Activated CD4-positive, CD25-positive, alpha-beta regulatory T cell treated with anti-CD3 and anti-CD28 coated beads, Interleukin-2, amount 50 U/mL, for 72 hours (primary cell): ENCODE measurements at places on chromosomes 7 and 10.

DNA sequence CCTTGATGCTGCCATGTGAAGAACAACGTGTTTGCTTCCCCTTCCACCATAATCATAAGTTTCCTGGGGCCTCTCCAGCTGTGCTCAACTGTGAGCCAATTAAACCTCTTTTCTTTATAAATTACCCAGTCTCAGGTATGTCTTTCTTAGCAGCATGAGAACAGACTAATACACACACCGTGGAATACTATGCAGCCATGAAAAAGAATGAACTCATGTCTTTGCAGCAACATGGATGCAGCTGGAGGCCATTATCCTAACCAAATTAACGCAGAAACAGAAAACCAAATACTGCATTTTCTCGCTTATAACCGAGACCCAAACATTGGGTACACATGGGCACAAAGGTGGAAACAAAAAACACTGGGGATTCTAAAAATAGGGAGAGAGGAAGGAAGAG is 286.7 kb upstream of the MINDY3 start:
- DNase-seq, result no peak

DNA sequence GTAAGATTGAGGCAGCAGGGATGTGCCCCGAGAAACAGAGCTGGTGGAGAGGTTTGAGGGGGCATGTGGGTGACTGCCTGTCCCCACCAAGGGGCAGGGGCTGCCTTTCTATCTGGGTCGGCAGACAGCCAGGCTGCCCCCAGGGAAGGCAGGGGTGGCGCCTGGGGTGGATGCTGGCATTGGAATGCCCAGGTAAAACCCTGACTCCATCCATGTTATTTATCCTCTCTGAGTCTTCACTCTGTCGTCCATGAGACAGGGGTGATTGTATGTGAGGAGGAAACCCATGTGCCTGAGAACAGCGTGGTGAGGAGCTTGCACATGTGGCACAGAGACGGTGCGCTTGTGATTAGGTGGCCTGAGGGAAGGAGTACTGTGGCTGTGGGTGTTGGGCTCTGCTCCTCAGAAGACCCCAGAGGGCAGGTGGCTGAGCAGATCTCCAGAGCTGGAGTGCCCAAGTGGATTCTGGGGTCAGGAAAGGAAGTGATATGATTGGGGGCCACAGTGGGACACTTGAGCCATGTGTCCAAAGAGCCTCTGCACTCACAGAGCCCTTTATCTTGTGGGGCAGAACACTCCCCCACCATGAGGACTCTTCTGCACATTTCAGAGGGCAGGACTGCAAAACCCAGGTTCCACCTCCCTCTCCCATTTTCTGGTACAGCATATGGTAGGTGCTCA is 100.4 kb upstream of the RET start:
- DNase-seq, result peak; percentile 23

- no peak for DNase-seq
Observed at GRCh38 chr10:102795453-102796406, 41.5 kb downstream of the CYP17A1 start.

DNA sequence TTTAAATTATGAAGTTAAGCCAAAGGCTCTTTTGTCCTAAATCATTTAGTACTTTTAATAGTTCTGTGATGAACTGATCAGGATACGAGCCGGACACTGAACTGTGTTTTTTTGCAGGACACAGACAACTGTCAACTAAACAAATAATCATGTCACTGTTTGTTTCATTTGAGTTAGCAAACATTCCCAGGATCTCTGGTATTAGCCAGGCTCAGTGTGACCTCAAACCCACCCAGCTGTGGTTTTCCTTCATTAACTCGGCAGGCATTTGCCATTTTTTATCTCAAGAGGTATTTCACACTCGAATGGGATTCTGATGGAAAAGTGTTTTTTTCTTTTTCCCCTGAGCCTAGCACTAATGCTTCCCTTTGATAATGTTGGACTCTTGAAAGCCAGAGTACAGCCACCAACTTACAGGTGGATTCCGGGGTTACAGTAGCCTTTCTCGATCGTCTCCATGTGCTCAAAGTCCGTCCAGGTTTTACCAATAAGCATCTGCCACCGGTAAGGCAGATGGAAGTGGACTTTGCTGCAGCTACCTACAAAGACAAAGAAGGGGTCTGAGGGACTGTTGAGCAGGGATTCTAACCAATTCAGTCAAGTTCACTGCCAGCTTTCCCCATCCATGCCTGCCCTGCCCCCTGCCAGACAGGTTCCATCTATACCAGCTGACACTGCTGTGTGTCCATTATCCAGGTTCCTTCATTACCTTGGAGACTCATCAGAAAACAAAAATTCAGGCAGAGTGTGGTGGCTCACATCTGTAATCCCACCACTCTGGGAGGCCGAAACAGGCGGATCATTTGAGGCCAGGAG is 33.4 kb downstream of the ZC3HAV1 start:
- no peak for DNase-seq

DNA sequence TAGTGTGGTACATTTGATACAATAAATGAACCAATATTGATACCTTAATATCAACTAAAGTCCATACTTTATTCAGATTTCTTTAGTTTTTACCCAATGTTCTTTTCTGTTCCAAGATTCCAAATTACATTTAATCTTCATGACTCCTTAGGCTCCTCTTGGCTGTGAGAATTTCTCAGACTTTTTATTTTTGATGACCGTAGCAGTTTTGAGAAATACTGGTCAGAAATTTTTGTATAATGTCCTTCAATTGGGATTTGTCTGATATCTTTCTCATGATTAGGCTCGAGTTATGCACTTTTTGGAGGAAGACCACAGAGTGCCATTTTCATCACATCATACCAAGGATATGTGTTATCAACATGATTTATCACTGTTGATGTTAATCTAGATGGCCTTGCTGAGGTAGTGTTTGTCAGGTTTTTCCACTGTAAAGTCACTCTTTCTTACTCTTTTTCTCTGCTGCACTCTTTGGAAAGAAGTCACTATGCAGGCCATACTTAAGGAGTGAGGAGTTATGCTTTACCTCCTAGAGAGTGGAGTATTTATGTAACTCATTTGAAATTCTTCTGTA is 12.9 kb upstream of the ENTPD1 start:
- DNase-seq, result no peak

DNA sequence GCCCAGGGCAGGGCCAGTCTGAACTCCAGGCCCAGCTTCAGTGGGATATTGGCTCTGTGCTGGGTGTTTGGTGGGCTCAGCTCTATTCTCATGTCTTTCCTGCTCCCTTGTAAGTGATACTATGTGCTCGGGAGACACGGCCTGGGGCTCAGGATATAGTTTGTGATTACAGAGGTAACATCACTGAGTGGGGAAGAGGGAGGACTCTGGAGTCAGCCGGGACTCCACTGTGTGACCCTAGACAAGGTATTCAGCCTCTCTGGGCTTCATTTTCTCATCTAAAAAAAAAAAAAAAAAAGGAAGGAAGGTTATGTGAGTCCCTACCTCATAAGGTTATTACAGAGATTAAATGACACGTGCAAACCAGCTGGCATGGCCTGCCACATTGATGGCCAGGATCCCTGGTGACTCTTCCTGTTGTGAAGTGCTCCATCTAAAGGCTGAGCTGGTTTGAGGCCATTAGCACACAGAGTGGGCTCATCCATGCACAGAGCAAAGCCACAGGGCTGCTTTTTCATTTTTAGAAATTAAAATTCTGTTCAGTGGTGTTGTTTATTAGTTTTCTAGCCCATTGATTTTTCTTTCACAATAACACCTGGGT is 15.7 kb downstream of the SLC13A4 start:
- DNase-seq, result no peak

- DNase-seq, result no peak
Observed at GRCh38 chr10:69657866-69658265, 27.8 kb downstream of the FAM241B start.

- DNase-seq, result no peak
Observed at GRCh38 chr7:37942934-37943610, 22.6 kb downstream of the EPDR1 start.

GRCh38 chr10:99467236-99467999 is 37.0 kb upstream of the GOT1 start:
- DNase-seq, result no peak

DNA sequence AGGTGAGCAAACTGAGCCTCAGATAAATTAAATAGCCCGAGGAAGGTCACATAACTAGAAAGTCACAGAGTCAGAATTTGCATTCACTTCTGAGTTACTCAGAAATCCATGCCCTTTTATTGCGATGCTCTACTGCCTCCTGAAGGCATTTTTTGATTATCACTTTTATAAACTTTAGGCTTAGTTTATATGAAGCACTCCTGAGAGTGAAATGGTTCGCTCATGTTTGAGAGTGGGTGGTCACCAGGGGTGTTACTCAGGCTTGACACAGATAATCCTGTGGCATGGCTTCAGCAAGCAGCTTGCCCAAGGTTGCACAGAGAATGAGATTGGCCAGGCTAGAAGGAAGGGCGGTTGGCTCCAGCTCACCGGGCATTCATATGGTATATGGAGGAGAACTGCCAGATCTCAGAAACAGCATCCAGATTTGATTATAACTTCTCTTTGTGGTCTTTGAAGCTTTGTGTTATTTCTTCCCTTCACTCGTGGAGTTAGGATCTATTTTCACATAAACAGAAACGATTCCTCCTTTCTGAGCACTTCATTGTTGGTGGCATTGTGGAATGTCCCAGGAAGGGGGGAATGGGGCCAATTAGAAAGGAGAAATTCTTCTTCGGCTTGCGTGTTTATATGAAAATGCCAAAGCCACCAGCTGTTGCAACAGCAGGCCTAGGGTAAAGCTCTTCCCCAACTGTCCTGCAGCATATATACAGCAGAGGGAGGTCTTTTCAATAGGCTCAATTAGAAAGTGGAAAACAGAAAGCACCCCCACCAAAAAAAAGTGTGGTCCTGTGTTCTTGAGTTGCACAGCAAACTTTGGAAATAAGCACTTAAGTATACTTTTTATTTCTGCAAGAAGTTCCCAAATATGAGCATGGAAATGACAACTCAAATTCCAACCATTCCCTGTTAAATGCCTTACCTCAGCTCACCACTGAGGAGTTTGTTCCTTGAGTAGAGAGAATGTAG is 628.8 kb downstream of the SUGCT start:
- no peak for DNase-seq

DNA sequence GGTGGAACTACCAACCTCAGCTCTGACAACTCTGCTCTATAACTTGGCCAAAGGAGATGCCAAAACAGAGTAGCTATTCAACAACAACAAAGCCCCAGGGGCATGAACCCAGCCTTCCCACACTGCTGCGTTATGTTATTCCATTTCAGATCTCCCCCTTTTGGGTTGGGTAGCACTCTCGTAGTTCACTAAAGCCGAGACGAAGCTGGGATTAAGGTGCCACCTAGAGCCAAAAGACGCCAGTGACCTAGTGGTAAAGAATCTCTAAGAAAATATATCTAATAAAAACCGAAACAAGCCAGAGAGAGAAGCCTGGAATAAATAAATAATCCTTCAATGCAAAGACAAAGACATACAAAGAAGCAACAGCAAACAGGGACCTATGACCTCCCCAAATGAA is 217.3 kb downstream of the HERPUD2 start:
- no peak for DNase-seq

- no peak for DNase-seq
Observed at GRCh38 chr7:20064974-20065862, 152.0 kb downstream of the MACC1 start.

DNA sequence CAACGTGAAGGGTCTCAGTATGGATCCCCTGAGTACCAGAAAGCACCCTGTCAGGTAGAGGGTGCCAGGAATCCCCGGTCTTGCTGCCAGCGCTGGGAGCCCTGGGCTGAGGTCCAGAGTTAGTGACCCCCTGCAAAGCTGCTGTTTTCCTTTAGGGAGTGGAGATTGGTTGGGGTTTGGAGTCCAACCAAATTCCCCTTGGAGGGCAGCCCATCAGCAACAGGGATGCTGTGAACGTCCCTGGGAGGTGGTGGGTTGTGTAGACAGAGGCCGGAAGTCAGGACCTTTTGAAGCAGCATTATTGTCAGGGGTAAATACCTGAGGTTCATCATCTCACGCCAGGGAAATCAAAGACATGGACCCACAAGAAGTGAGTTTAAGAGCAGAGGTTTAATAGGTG is 104.2 kb downstream of the COL26A1 start:
- no peak for DNase-seq

DNA sequence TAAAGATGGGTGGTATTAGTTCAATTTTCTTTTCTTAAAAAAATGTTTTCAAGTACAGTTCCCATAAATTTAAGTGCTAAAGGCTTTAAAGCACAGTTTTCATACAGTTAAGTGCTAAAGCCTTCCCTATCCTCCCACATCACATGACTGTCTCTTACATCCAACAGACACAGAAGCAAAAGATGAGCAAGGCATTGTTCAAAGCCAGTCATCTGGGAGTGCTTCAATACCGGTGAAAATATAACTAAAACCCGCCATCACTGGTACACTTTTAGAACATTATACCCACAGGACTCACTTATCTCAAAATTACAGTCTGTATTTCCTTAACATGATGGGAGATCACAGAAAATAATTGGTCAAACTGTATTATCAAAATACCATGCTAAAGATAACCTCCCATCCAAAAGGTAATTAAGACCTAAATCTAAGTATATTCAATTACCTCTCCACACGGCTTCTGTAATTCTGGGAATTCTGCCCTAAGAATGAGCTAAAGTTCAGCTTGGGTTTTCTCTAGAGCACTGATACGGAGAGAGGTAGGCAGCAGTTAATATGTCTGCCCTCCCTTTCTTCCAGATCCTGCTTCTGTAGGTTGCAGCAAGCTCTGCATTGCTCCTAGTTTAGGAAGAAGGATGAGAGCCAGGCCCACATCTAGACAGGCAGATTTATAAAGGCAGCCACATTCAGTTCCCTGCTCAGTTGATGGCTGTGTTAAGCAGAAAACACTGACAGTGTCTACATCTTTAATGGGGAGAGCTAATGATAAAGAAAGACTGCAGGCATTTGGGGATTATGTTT is 474.8 kb upstream of the PFKP start:
- DNase-seq, result no peak

- DNase-seq, result no peak
Observed at GRCh38 chr7:50795253-50795652, 12.6 kb upstream of the GRB10 start.

DNA sequence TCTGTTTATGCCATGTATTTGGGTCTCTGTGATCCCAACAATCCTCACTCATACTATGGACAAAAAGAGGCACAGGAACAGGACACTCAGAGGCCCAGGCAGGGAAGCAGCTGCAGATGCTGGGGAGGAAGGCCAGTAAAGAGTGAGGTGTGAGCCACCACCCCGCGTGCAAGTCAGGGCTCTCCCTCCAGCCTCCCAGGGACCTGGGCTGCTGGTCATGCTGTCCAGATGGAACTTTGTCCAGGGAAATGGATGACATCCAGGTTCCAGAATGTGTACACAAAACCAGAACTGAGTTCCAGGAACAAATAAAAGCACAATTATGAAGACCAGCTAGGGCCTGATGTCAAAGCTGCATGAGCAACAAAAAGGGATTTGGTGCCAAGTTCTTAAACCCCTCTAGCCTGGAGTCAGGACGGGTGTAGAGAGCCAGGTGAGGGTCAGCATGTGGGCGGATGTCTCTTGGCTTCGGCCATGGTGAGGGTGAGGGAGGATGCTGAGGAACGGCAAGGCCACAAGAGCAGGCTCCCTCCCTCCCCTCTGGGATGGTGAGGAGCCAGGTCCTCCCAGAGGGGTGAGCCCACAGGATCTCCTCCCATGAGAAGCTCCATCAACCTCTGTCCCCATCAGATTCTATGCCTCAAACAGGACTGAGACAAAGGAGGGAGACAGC is 739.7 kb downstream of the PARD3 start:
- no peak for DNase-seq
